ENCODE measurements at places on chromosomes 6 and 20. TPM values are rescaled to one million over a fixed set of nuclear protein-coding genes. Genes with fewer than 3 reads are reported as not detected.

DNA sequence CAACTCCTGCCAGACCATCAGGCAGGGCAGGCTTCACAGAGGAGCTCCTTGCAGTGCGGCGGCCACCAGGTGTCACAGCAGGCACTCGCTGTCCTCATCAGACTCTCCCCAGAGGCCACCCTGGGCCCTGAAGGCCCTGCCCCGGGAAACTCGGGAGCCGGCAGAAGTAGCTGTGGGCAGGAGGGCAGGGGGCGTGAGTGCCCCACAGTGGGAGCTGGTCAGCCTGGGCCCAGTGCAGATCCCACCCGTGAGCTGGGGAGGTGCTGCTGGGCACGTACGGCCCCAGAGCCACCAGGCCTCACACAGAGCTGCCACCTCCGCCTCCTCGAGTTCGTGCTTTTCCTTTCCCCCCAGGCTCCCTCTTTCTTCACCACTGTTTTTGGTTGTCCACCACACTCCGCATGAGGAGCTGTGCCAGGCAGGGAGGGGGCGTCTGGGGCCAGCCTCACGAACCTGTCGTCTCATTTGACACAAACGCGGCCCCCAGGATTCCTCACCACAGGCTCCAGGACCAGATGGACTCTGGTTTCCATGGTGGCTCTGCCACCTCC lies 33.8 kb downstream of the FRMD1 start:
- no peaks in the 10 kb centered on the region for H3K27me3 ChIP-seq
- DNase-seq, result no peak
- no peak overlapping the region for H3K27ac ChIP-seq
- H3K4me1 ChIP-seq, result no peaks in the 10 kb centered on the region

The MLIP gene
- total RNA-seq, result 0.55 TPM

DNA sequence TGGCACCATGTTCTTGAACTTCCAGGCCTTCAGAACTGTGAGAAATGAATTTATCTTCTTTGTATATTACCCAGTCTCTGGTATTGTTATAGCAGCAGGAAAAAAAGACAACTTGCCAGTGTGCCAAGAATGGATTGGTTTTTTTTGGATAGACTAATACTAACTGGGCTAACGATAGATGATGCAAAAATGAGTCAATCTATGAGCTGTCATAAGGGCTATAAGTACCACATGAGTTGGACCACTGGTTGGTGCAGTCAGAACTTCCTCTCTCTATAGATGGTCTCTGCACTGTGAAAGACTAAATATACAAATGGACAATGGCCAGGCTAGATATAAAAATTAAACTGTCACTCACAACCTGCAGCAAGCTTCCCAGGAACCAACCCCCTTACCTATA lies 87.6 kb upstream of the COL21A1 start:
- DNase-seq, result no peak
- no peaks in the 10 kb centered on the region for H3K36me3 ChIP-seq

- H3K4me1 ChIP-seq, result no peaks in the 10 kb centered on the region
- peak; percentile 44 for DNase-seq
- no peak overlapping the region for H3K27ac ChIP-seq
- H3K4me3 ChIP-seq, result no peak overlapping the region
Observed at GRCh38 chr20:23235173-23236027, 115.2 kb upstream of the NXT1 start.

GRCh38 chr20:49747707-49748524 lies 34.2 kb upstream of the B4GALT5 start:
- DNase-seq, result peak; percentile 80
- no peaks in the 10 kb centered on the region for H3K4me1 ChIP-seq
- H3K27ac ChIP-seq, result peak overlapping the region; percentile 67
- H3K27me3 ChIP-seq, result no peaks in the 10 kb centered on the region
- no peak overlapping the region for H3K4me3 ChIP-seq

The BMP6 gene
- 0.36 TPM for total RNA-seq

- H3K4me1 ChIP-seq, result no peaks in the 10 kb centered on the region
- DNase-seq, result no peak
- no peak overlapping the region for H3K27ac ChIP-seq
- H3K36me3 ChIP-seq, result no peaks in the 10 kb centered on the region
Observed at GRCh38 chr6:33960345-33961313, 156.8 kb upstream of the MLN start.

The RMND1 gene
- total RNA-seq, result 22.9 TPM

GRCh38 chr6:108621117-108621516 lies 60.4 kb downstream of the FOXO3 start:
- H3K4me3 ChIP-seq, result no peak overlapping the region
- H3K4me1 ChIP-seq, result no peaks in the 10 kb centered on the region
- H3K36me3 ChIP-seq, result no peaks in the 10 kb centered on the region
- no peaks in the 10 kb centered on the region for H3K27me3 ChIP-seq
- no peak overlapping the region for H3K27ac ChIP-seq

- no peak for DNase-seq
- H3K4me3 ChIP-seq, result no peak overlapping the region
- no peaks in the 10 kb centered on the region for H3K36me3 ChIP-seq
Observed at GRCh38 chr6:167471548-167471930, 146.7 kb downstream of the TTLL2 start.

DNA sequence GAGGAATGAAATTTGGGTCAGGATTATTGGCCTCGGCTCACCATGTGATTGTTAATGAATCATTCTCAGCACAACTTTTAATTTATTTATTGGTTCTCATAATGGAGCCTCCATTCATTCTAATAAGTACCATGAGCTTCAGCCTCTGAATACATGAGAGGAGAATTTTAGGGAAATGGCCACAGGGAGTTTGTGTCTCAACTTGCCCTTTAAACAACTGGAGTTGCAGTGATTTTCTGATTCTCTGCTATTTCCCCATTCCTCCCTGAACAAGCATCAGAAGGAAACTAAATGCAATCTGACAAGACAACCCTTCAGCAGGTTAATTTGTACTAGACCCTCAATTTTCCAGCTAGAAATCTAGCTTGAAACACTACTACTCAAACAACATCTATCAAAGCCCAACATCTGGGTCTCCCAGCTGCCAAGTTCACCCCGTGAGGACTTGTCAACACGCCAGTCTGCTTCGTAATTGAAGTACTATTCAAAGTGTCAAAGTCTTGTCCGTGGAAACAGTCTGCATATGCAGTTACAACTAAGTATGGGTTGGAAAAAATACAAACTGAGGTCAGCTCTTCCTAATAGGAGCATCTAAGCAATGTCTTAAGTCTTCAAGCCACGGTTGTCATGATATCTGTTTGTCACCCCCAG lies 235.4 kb downstream of the CDH4 start:
- DNase-seq, result no peak
- no peaks in the 10 kb centered on the region for H3K27me3 ChIP-seq
- H3K4me1 ChIP-seq, result no peaks in the 10 kb centered on the region
- H3K36me3 ChIP-seq, result no peaks in the 10 kb centered on the region

GRCh38 chr6:82569022-82569421 lies 205.4 kb downstream of the TPBG start:
- DNase-seq, result no peak
- H3K4me1 ChIP-seq, result no peaks in the 10 kb centered on the region
- no peaks in the 10 kb centered on the region for H3K36me3 ChIP-seq
- no peaks in the 10 kb centered on the region for H3K27me3 ChIP-seq
- H3K27ac ChIP-seq, result no peak overlapping the region

- no peaks in the 10 kb centered on the region for H3K36me3 ChIP-seq
- H3K27ac ChIP-seq, result no peak overlapping the region
- no peaks in the 10 kb centered on the region for H3K4me1 ChIP-seq
- no peak for DNase-seq
Observed at GRCh38 chr20:4811661-4812181, 90.0 kb downstream of the PRND start.

DNA sequence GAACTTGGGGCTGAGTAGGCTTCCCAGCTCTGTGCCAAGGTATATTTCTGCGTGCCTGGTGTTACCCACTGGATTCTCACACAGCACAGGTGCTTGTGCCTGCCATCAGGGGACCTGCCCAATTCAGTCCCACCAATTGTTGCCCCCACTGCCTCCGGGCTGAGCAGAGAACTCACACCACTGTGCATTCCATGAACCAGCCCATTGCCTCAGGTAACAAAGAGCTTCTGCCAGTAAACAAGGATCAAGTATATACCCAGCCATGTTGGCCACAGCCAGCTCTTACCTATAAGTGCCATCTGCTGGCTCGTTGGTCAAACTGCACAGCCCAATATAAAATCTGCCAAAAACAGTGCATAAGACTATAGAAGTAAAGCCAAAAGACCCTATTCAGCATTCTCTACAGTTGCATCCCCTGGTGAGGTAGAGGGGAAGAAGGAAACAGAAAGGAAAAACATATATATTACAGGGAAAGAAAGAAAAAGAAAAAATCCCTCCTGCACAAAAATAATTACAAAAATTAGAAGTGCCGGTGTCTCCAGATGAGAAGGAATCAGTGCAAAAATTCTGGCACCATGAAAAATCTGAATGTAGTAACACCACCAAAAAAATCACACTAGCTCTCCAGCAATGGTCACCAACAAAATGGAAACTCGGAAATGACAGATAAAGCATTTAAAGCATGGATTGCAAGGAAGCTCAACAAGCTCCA lies 241.4 kb downstream of the IBTK start:
- no peaks in the 10 kb centered on the region for H3K36me3 ChIP-seq
- DNase-seq, result no peak
- H3K27ac ChIP-seq, result no peak overlapping the region
- no peaks in the 10 kb centered on the region for H3K27me3 ChIP-seq

Measured in prostate gland (tissue), 2 donors.